ENCODE measurements at places on chromosomes 6 and 20.

- peak; percentile 13 for DNase-seq
Measured at GRCh38 chr6:44563397-44563796, 175.9 kb downstream of the CDC5L start.

DNA sequence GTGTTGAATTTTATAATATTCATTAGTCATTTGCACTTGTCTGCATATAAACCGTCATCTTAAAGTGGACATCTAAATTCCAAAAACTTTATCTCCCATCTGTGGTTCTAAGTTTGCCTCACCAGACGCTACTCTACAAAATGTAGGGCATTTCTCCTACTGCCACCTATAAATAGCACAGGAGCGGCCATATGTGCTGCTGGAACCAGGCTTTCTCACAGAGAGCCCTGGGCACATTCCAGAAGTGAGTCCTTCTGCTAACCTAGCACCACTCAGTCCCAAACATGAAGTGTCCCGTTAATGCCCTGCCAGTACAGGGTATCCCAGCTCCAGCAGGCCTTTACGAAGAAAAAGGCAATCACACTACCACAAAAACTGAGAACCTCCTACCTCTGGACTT, 153.7 kb downstream of the TMEM242 start:
- DNase-seq = no peak

- DNase-seq = peak; percentile 43
Measured at GRCh38 chr6:93423542-93423941, 4.2 kb upstream of the EPHA7 start.

DNA sequence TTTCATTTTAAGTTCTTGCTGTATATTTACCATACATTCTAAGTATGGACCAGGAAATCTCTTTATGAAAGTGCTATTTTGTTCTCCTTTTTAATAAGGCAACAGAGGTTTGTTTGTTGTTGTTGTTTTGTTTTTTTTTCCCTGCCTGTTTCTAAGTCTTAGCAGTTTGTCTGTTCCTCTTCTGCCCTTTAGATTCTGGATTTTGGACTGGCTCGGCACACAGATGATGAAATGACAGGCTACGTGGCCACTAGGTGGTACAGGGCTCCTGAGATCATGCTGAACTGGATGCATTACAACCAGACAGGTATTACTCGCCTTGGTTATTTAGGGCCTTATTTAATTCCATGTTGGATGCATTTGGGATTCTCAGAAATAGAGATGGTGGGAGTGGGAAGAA, 48.0 kb downstream of the MAPK14 start:
- no peak for DNase-seq

DNA sequence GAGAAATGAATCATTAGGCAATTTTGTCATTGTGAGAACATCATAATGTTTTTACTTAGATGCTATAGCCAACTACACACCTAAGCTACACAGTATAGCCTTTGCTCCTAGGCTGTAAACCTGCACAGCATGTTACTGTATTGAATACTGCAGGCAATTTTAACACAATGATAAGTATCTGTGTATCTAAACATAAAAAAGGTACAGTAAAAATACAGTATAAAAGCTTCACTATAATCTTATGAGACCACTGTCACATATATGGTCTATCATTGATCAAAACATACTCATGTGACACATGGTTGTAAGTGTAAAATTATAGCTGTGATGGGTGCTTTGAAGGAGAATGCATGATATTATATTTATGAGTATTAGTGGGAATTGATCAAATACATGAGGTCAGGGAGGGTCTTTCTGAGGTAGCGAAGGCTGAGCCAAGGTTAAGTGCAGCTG, 29.2 kb upstream of the CCN2 start:
- no peak for DNase-seq

DNA sequence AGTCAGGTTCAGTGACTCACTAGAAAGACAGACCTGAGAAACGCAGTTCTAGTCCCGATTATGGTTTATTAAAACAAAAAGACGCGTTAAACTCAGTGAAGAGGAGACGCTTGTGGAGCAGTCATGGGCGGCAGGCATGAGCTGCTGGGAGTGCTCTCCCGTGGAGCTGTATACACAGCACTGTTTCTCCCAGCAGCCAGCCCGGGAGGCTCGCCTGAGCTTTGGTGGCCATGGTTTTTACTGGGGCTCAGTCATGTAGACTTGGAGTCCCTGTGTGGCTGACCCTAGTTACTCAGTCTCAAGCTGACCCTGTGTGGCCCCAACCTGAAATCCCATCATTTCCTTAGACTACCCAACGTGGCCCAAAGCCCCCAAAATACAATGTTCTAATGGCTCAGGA, 41.2 kb upstream of the BHLHE23 start:
- no peak for DNase-seq

DNA sequence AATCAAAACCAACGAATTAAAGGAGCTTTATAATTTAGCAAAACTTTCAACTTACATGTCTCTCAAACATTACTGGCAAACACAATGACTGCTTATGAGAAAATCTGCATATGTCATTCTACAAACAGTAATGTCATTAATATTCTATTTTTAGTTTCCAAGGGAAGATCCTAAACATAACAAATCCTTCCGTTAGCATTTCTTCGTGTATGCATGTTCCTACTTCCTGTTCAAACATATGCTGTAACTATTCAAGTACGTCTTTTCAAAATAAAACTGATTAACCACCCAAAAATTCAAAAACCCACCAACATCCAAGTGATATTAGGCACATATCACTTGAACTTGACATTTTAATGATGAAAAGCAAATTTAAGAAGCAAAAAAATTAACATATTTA, 131.3 kb downstream of the HACE1 start:
- no peak for DNase-seq

DNA sequence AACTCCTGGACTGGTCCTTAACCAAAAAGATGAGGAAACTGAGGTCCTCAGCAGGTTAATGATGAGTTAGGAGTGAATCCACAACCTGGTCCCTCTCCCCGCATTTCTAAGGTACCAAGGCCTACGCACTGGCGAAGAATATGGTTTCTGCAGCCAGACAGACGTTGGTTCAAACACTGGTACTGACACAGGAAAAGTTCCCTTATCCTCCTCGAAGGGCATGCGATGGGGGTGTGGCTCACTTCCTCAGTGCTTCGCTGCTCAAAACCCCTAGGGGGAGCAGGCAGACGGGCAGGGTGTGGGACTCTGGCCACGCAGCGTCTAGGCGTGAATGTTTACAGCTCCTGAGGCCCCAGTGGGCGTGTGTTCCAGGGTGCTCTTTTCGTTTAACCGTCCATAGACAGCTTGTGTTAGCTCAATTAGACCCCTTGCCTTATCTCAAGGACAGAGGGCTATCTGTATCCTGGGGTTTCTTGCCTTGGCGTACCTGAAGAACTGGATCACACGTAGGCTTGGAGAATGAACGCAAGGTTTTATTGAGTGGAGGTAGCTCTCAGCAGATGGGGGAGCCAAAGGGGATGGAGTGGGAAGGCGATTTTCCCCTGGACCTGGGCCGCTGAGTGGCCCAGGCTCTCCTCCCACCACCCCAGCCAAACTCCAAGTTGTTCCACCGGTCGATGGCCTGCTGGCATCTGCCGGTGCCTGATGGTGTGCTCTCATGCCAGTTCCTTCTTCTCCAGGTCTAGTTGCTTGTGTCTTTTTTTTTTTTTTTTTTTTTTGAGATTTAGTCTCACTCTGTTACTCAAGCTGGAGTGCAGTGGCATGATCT, 31.8 kb upstream of the PTPN1 start:
- peak; percentile 85 for DNase-seq

GRCh38 chr20:10626896-10627295, 46.9 kb downstream of the JAG1 start:
- no peak for DNase-seq

DNA sequence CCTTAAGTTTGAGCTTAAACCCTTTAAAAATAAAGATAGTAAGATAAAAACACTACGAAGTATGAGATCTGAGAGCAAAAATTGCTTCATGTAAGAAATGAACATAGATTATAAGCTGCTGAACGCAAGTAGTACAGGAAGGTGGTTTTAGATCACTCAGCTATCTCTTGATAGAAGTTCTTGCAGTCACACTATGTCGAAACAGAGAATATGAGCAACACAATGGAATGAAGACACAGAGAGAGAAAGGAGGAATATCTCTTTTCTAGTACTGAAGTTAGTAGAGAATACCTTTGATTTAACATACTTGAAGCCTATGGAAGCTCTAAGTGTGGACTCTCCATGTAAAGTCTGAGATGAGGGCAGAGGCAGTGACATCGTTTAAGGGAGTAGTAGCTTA, 162.7 kb downstream of the CDK19 start:
- no peak for DNase-seq
